Osteoblast (primary cell): ENCODE measurements at places on chromosomes 2 and 18. TPM values are rescaled to one million over a fixed set of nuclear protein-coding genes. Genes with fewer than 3 reads are reported as not detected.

GRCh38 chr2:70123051-70123828, 36.0 kb downstream of the PCBP1 start:
- H3K36me3 ChIP-seq: no peaks in the 10 kb centered on the region
- peak overlapping the region; percentile 94 for H3K27ac ChIP-seq
- H3K4me3 ChIP-seq: peak overlapping the region; percentile 73
- H3K27me3 ChIP-seq: no peaks in the 10 kb centered on the region

GRCh38 chr18:6943143-6943542, 174.5 kb downstream of the LAMA1 start:
- H3K27ac ChIP-seq: no peak overlapping the region
- DNase-seq: no peak
- no peaks in the 10 kb centered on the region for H3K36me3 ChIP-seq

DNA sequence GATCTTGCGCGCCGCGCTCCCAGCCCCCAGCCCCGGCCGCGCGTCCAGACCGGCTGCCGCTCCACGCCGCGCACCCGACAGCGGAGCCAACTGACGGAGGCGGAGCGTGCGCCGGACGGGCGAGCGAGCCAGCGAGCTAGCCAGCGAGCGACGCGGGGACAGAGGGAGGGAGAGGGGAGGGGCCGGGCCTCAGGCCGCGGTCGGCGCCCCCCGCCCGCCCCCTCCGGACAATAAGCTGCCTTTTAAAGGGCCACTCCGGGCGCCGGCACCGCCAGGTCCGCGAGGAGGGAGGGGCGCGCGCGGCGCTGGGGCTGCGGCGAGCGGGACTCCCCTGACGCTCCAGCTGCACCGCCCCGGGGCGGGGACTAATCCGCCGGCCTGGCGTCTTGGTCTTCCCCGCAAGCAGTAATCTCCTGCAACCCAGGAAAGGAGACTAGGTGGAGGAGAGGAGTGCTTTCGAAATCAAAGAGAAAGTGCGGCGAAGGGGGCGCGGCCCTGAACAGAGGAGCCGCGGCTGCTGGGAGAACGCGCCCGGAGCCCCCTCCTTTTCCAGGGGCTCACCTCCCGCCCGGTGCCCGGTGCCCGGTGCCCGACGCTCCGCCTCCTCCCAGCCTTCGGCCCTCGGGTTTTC, at the start of gene BIN1:
Gene BIN1 (minus strand): TSS at position 164 of the 631 bp plus-strand sequence. CDS start 211 bp downstream, outside the sequence.
- H3K36me3 ChIP-seq: no peaks in the 10 kb centered on the region
- peaks cover 24% of the 10 kb centered on the region for H3K4me1 ChIP-seq
- DNase-seq: peak; percentile 99
- H3K27ac ChIP-seq: peak within 1 kb of the TSS; percentile 80
- H3K27me3 ChIP-seq: no peaks in the 10 kb centered on the region

- no peak overlapping the region for H3K27ac ChIP-seq
- no peaks in the 10 kb centered on the region for H3K36me3 ChIP-seq
- peak overlapping the region; percentile 16 for H3K4me3 ChIP-seq
- peaks cover 8% of the 10 kb centered on the region for H3K27me3 ChIP-seq
- H3K4me1 ChIP-seq: no peaks in the 10 kb centered on the region
- DNase-seq: peak; percentile 98
Measured at GRCh38 chr2:95389245-95390119, 13.0 kb upstream of the FAHD2A start.

DNA sequence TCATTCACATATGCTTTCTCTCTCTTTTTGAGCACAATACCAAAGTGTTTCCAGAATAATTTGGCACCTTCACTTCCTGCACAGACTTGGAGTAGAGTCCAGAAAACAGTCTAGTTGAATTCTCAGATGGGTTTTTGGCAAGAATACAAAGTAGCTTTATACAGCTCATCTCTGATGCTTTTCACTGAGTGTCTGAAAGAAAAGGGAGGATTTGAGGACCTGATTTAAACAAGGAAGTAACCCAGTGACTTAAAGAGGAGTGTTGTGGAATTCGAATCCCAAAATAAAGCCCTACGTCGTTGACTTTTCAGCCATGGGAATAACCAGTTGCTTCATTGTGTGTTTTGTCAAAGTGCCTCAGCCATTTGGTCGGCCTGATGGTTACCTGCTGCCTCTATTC, 31.8 kb downstream of the METAP1D start:
- H3K4me1 ChIP-seq: no peaks in the 10 kb centered on the region
- H3K27ac ChIP-seq: no peak overlapping the region
- H3K4me3 ChIP-seq: no peak overlapping the region
- H3K36me3 ChIP-seq: no peaks in the 10 kb centered on the region

DNA sequence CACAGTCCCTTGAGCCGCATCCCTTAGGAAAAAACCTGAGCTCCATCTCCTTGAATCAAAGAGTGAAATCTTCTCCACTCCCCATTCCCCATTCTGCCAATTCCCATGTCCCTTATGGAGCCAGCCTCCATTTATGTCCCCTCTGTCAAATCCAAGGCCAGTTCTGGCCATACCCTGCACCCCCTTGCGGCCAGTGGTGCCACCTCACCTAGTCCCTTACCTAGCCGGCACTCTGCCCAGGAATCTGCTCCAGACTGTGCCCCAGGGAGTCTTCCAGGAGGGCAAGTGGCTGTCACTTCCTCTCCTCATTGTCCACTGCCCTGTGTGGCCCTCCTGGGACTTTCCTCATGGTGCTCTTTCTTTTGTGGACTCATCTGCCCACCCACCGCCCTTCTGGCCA, 195.4 kb upstream of the RMP24 start:
- DNase-seq: no peak
- no peaks in the 10 kb centered on the region for H3K27me3 ChIP-seq
- H3K4me1 ChIP-seq: no peaks in the 10 kb centered on the region
- no peak overlapping the region for H3K4me3 ChIP-seq

GRCh38 chr2:152623775-152624174, 93.5 kb downstream of the PRPF40A start:
- no peaks in the 10 kb centered on the region for H3K27me3 ChIP-seq
- peaks cover 10% of the 10 kb centered on the region for H3K36me3 ChIP-seq
- H3K27ac ChIP-seq: no peak overlapping the region
- H3K4me3 ChIP-seq: no peak overlapping the region
- DNase-seq: no peak

GRCh38 chr2:200092235-200092634, 136.9 kb downstream of the MAIP1 start:
- no peak overlapping the region for H3K4me3 ChIP-seq
- H3K27me3 ChIP-seq: peaks cover 7% of the 10 kb centered on the region

DNA sequence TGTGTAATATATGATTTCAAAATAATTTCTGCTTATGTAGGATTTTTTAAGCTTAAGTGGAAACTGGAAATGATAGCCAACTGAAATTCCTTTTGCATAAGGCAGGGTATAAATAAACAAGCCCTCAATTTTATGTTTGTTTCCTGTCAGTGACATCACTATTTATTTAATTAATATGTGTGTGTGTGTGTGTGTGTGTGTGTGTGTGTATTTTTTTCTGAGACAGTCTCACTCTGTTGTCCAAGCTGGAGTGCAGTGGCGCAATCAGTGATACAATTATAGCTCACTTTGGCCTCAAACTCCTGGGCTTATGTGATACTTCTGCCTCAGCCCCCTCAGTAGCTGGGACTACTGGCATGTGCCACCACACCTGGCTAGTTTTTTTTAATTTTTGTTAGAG, 29.3 kb upstream of the CYP20A1 start:
- H3K36me3 ChIP-seq: peaks cover 30% of the 10 kb centered on the region
- no peaks in the 10 kb centered on the region for H3K4me1 ChIP-seq
- H3K27me3 ChIP-seq: no peaks in the 10 kb centered on the region
- no peak overlapping the region for H3K4me3 ChIP-seq
- no peak overlapping the region for H3K27ac ChIP-seq

- H3K27me3 ChIP-seq: no peaks in the 10 kb centered on the region
- no peak overlapping the region for H3K27ac ChIP-seq
- H3K4me3 ChIP-seq: no peak overlapping the region
- no peaks in the 10 kb centered on the region for H3K36me3 ChIP-seq
Measured at GRCh38 chr2:112724591-112725525, 4.0 kb downstream of the NT5DC4 start.

GRCh38 chr18:27540111-27540510, 355.0 kb upstream of the CHST9 start:
- no peaks in the 10 kb centered on the region for H3K27me3 ChIP-seq
- DNase-seq: no peak
- no peaks in the 10 kb centered on the region for H3K4me1 ChIP-seq
- H3K27ac ChIP-seq: no peak overlapping the region
- no peaks in the 10 kb centered on the region for H3K36me3 ChIP-seq
- H3K4me3 ChIP-seq: no peak overlapping the region

DNA sequence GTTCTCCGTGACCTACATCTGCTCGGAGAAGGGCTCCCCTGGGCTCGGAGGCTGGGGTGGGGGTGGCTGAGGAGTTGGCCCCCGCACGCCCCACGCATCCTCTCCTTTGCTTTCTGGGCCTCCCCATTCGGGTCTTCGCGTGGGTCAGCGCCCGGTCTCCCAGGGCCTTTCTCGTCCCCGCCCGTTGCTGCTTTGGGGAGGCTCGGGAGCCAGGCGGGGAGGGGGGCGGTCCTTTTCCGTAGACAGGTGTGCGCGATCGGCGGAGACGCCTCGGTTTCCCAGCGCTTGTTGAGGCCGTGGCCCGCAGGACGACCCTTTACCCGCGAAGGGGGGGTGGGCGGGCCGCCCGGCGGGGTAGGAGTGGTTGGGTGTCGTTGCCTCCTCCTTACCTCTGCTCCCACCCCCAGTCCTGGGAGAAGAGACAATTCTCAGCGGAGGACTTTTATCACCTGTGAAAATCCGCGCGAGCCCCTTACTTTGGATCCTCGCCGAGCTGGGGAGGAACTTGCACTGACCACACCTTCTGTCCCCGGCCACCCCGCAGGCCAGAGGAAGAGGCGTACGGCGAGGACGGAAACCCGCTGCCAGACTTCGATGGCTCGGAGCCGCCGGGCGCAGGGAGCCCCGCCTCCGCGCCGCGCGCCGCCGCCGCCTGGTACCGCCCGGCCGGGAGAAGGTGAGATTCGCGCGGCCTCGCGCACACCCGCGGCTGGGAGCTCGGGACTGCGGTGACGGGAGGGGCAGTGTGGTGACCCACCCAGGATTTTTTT, 2.6 kb downstream of the ADCYAP1 start:
- H3K4me3 ChIP-seq: peak overlapping the region; percentile 61
- no peaks in the 10 kb centered on the region for H3K36me3 ChIP-seq
- H3K27ac ChIP-seq: no peak overlapping the region
- DNase-seq: peak; percentile 83
- H3K4me1 ChIP-seq: no peaks in the 10 kb centered on the region

- no peaks in the 10 kb centered on the region for H3K27me3 ChIP-seq
- H3K4me1 ChIP-seq: peaks cover 57% of the 10 kb centered on the region
- no peak overlapping the region for H3K4me3 ChIP-seq
- H3K36me3 ChIP-seq: no peaks in the 10 kb centered on the region
- DNase-seq: no peak
Measured at GRCh38 chr18:11177382-11177781, 28.0 kb upstream of the PIEZO2 start.

GRCh38 chr2:223626716-223627115, 24.6 kb upstream of the SCG2 start:
- DNase-seq: peak; percentile 59
- H3K4me1 ChIP-seq: no peaks in the 10 kb centered on the region
- H3K27me3 ChIP-seq: no peaks in the 10 kb centered on the region
- no peaks in the 10 kb centered on the region for H3K36me3 ChIP-seq

DNA sequence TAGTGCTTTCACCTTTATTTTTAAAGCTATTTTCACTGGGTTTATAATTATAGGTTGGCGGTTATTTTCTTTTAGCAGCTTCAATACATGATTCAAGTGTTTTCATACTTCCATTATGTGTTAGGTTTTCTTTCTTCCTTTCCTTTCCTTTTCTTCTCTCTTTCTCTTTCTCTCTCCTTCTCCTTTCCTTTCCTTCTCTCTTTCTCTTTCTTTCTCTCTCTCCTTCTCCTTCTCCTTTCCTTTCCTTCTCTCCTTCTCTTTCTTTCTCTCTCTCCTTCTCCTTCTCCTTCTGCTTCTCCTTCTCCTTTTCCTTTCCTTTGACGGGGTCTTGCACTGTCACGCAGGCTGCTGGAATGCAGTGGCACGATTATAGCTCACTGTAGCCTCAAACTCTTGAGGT, 36.0 kb downstream of the HAUS1 start:
- H3K4me1 ChIP-seq: peaks cover 4% of the 10 kb centered on the region
- DNase-seq: no peak
- H3K27me3 ChIP-seq: no peaks in the 10 kb centered on the region
- H3K27ac ChIP-seq: no peak overlapping the region
- no peak overlapping the region for H3K4me3 ChIP-seq
- no peaks in the 10 kb centered on the region for H3K36me3 ChIP-seq

DNA sequence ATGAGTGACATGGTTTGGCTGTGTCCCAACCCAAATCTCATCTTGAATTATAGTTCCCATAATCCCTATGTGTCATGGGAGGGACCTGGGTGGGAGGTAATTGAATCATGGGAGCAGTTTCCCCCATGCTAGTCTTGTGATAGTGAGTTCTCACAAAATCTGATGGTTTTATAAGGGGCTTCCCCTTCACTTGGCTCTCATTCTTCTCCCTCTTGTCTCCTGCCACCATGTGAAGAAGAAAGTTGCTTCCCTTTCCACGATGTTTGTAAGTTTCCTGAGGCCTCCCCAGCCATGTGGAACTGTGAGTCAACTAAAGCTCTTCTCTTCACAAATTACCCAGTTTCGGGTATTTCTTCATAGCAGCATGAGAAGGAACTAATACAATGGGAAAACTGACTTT, 14.0 kb downstream of the DNAH7 start:
- no peaks in the 10 kb centered on the region for H3K27me3 ChIP-seq
- H3K27ac ChIP-seq: no peak overlapping the region
- no peaks in the 10 kb centered on the region for H3K4me1 ChIP-seq
- DNase-seq: no peak

DNA sequence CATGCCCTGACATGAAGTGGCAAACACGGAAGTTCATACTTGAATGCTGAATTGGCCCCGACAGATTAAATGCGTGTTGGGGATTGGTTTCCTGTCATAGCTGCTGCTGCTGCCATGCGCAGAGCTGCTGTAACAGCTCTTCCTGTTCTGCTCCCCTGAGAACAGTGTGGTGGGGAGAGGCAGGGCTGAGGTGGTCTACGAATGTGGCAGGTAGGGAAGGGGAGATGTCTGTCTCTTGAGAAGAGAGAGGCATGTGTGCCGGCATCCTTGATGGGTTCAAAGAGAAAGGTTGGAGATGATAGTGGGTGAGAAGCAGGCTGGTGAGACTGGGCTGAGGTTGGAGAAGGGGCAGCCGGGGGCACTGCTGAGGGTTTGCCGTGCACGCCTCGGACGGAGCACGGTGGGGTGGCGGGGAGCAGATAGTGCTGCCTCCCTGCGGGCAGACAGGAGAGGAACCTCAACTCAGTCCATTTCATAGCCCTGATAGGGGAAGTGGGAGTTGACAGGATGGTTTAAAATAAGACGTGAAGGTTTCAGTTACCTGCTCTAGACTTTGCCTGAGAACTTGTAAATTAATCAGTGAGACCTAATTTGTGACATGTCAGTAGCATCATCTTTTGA, 46.1 kb downstream of the TMEM185B start:
- no peaks in the 10 kb centered on the region for H3K36me3 ChIP-seq
- peak overlapping the region; percentile 13 for H3K27ac ChIP-seq
- H3K4me3 ChIP-seq: peak overlapping the region; percentile 50
- DNase-seq: peak; percentile 11
- peaks cover 2% of the 10 kb centered on the region for H3K4me1 ChIP-seq

The CYRIA gene
- 1.8 and 2.2 TPM in 2 replicates for total RNA-seq

The ABCG5 gene
- total RNA-seq: not detected in 2 replicates

The ADRA2B gene
- total RNA-seq: under 0.01 TPM in 1 of 2 replicates, not detected in the other

The MORN2 gene
- total RNA-seq: 16.6 and 16.8 TPM in 2 replicates

The SLC9A4 gene
- total RNA-seq: not detected in 2 replicates

The LOXHD1 gene
- not detected in 2 replicates for total RNA-seq

The DCC gene
- total RNA-seq: under 0.01 TPM in 1 of 2 replicates, not detected in the other

The PLEKHM3 gene
- total RNA-seq: 23.3 and 23.5 TPM in 2 replicates

The MOCOS gene
- 14.4 and 19.9 TPM in 2 replicates for total RNA-seq

The SLC19A3 gene
- total RNA-seq: 0.29 and 0.36 TPM in 2 replicates

The DSG3 gene
- 1.4 and 1.8 TPM in 2 replicates for total RNA-seq

The IL1RL1 gene
- under 0.01 and 0.29 TPM in 2 replicates for total RNA-seq

The EVX2 gene
- total RNA-seq: under 0.01 TPM in 1 of 2 replicates, not detected in the other
